ENCODE measurements at places on chromosomes 16 and 17.

- no peak for DNase-seq
Measured at GRCh38 chr17:52823155-52823554, 664.6 kb upstream of the CA10 start.

- DNase-seq, result no peak
Measured at GRCh38 chr16:53805752-53806151, 101.8 kb downstream of the FTO start.

DNA sequence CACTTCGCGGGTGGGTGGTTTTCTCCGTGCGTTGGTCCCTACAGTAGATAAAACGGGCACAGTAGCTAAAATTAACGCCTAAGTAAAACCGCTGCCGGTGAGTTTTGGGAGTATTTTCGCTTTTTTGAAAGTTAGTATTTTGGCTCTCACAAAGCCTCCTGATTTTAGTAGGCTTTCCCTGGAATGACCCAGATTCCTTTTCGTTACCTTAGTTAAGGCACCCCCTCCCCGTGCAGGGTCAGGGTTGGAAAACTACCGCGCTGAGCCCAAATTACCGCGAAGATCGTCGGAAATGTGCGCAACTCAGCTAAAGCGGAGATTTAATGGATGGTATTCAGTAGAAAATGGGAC lies 28.3 kb upstream of the ST6GALNAC1 start:
- no peak for DNase-seq

DNA sequence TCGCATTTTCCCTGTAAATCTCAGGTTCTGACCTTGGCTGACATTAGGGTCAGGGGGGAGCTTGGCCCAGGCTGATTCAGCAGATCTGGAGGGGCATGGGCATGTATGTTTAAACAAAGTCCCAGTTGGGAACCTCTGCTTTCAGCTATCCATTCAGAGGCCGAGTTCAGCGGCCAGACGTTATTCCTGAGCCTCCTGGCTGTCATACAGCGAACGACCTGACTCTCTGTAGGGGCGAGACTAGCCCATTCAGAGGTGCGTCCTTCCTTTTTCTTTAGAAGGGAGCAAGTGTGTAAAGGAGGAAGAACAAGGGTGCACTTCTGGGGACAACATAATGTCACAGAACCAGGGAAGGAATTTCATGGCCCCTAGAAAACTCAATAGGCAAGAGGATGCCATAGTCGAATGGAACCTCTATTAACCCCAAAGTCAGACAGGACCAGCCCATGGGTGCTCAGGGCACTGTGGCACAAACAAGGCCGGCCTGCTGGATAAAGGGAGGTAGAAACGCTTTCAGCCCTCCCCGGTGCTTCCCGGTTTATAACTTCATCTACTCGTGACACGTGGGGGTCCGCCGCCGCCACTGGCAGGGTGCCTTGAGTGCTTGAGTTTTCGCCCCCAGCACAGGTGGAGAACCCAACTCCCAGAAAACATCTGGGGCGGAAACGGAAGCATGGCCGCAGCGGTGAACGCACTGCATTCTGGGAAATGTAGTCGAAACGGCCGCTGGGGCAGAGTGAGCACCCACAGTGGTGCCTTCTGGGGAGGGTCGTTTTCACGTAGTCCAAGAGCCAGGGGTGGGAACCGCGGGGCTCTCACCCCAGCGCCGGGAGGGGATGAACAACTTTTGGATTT lies 33.2 kb upstream of the PLCG2 start:
- DNase-seq, result peak; percentile 55

- DNase-seq, result no peak
Measured at GRCh38 chr17:33732116-33732515, 439.0 kb upstream of the ASIC2 start.

DNA sequence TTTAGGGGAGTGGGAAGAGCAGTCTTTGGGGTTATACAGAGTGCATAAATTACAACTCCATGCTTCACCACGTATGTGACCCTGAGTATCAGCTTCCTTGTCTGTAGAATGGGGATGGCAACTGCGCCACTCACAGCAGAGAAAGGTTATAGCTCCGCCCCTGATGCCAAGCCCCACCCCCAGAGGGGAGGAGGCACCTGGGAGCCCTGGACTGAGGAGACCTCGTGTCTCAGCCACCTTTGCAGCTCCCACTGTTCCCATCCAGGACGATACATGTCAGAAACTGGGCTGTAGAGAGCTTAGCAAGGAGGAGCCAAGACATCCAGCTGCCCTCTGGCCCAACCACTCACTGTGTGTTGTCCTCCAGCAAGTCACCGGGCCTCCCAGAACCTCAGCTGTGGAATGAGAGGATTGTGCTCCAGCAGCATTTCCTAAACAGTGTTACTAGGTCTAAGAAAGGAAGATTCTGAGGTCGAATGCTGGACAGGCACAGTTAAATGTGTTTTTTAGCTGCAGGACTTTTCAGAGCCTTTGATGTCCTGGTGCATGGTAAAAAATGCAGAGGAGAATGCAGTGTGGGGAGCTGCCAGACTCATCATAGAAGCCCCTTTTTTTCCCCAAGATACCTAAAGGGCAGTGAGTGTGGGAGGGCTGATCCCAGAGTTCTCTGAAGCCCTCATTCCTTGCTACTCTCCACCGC lies 49.4 kb downstream of the BEAN1 start:
- peak; percentile 25 for DNase-seq

- no peak for DNase-seq
Measured at GRCh38 chr16:29315916-29316517, 90.5 kb downstream of the NPIPB11 start.
